ENCODE measurements at places on chromosomes 7 and 10.

DNA sequence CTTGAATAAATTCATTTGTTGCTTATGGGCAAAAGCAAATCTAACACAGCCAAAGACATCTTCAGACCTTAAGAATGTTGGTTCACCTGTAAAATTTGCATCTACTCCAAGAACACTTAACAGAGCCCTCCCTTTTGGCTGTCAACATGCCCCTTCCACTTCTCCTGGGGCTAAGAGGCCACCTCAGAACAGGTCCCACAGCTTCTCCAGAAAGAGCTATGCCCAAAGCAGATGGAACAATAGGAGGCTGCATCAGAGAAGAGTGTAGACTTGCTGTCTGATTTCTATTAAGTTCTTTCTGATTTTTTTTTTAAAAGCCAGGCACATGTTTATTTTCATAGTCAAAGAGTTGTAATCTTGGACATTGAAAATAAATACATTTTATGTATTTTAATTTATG is 26.1 kb upstream of the TRIL start:
- DNase-seq: no peak

DNA sequence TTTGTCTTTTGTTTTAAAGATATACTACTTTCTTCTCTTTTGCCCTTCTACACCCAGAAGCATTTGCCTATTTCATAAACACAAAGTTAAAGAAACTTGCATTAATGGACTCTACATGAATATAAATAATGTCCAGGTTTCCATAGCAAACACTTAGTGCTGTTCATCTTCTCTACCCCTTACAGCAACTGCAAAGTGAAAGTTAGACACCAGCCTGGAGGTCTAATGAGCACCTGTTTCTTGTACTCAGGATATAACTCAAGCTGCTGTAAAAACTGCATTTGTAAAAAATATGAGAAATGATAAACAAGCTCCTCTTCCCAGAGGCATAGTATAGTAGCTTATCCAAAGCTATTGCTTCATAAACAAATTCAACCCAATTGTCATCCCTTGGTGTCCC is 76.0 kb upstream of the RELN start:
- no peak for DNase-seq

DNA sequence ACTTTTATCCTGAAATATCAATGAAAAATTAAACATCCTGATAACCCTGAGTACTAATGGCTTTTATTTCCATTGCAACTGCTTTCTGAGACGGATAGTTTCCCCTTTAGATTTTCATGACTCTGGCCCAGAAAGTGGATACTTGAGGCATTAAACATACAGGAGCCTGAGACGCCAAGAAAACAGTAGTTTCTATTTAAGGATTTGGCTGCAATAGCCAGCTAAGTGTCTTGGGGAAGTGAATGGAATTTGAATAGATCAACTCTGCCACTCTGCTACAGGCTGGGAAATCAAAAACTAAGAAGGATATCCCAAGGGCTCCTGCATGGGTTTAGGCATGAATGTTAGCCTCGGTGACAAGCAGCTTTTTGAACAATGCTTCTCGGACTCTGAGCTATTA is 24.7 kb upstream of the GPAM start:
- DNase-seq: no peak

DNA sequence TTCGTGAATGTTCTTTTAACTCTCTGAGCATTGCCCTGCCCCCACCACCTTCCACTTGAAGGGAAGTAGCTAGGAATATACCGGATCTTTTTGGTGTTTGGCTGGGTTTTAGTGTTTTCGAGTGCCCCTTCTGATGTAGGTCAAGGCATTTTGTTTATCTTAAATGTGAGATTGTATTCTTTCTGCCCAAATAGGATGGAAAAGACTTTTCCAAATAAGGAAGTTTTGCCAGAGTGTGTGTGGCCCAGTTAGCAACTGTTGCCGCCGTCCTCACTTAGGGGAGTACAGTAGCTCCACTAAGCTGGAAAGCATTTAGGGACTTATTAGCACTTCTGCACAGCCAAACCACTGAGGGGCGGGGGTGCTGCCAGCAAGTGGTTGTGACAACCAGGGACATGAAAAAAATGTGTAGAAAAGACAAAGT is 29.8 kb upstream of the VCL start:
- DNase-seq: no peak

GRCh38 chr7:114554781-114555537 is 140.3 kb downstream of the FOXP2 start:
- DNase-seq: no peak

DNA sequence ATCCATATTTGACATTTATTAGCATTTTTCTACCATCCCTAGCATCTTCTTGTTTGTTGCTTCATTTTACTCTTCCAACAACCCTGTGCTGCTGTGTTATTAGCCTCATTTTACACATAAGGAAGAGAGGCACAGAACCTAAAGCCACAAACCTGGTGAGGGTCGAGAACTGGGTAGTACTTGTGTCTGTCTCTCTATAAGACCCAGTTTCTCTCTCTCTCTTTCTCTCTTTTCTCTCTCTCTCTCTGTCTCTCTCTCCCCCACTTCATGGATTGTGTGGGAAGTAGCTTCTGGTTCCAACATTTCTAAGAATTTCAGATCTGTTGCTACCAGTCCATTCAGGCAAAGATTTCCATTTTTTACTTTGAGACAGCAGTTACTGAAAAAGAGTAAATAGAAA is 1.4 kb upstream of the FRA10AC1 start:
- DNase-seq: no peak

All from activated effector memory CD4-positive, alpha-beta T cell treated with anti-CD3 and anti-CD28 coated beads, Interleukin-2, amount 50 U/mL, for 16 hours (primary cell).